ENCODE measurements at places on chromosomes 7 and 10. TPM values are rescaled to one million over a fixed set of nuclear protein-coding genes. Genes with fewer than 3 reads are reported as not detected.
A peak's percentile ranks its signal among the peaks of the same experiment; 100 is the strongest.

Gene PDK4
- not detected for total RNA-seq

Gene CACNB2
- total RNA-seq = 1.6 TPM

- H3K27me3 ChIP-seq = peaks cover 28% of the 10 kb centered on the region
- no peak overlapping the region for H3K27ac ChIP-seq
- no peaks in the 10 kb centered on the region for H3K36me3 ChIP-seq
- no peak for DNase-seq
- H3K4me3 ChIP-seq = no peak overlapping the region
- H3K4me1 ChIP-seq = peaks cover 7% of the 10 kb centered on the region
Measured at GRCh38 chr10:96341219-96342182, 17.3 kb downstream of the OPALIN start.

DNA sequence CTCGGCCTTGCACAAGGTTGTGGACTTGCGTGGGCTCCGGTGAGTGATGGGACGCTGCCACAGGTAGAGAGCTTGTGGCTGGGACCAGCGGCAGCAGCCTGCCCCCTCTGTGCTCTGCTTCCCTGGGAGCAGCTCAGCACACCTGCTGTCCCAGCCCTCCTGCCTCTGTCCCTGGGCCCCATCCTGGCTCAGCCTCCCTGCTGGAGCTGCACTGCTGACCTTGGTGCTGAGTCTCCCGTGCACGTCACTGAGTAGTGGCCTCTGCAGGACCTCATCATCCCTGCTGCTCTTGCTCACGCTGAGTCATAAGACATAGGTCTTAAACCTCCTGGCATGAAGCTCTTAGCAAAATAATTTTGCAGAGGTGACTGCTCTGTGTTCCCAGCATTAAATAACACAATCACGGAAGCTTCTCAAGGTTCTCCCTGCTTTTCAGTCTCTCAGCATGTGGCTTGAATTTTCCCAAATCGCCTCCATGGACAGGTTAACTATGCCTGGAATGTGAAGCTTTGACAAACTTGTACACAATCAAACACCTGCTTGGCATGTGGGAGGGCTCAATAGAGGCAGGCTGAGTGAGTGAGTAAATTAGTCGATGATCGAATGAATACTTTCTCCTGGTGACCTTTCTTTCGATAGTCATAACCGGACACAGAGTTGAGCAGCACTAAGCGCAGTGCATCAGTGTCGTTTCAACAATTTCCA, 63.8 kb upstream of the NPS start:
- H3K4me1 ChIP-seq = no peaks in the 10 kb centered on the region
- no peak overlapping the region for H3K27ac ChIP-seq
- no peak for DNase-seq
- no peaks in the 10 kb centered on the region for H3K27me3 ChIP-seq
- no peak overlapping the region for H3K4me3 ChIP-seq

Gene ELAPOR2
- 2.4 TPM for total RNA-seq

Gene GPR26
- not detected for total RNA-seq

- peaks cover 65% of the 10 kb centered on the region for H3K36me3 ChIP-seq
- peak overlapping the region; percentile 91 for H3K27ac ChIP-seq
- peak overlapping the region; percentile 91 for H3K4me3 ChIP-seq
- H3K4me1 ChIP-seq = peaks cover 78% of the 10 kb centered on the region
Measured at GRCh38 chr7:150738591-150739001, 1.4 kb downstream of the GIMAP5 start.

GRCh38 chr7:159039716-159040115, 105.0 kb downstream of the VIPR2 start:
- DNase-seq = no peak
- peaks cover 17% of the 10 kb centered on the region for H3K36me3 ChIP-seq
- no peak overlapping the region for H3K27ac ChIP-seq
- H3K4me1 ChIP-seq = peaks cover 6% of the 10 kb centered on the region
- H3K4me3 ChIP-seq = no peak overlapping the region

Gene DLX5
- total RNA-seq = not detected

Gene BMPR1A
- 11.2 TPM for total RNA-seq

Gene SEMA3D
- total RNA-seq = 0.11 TPM
